ENCODE measurements at places on chromosomes 3 and 15. TPM values are rescaled to one million over a fixed set of nuclear protein-coding genes. Genes with fewer than 3 reads are reported as not detected.

Gene BCL6
- total RNA-seq: 6.2 TPM

Gene P2RY13
- not detected for total RNA-seq

GRCh38 chr3:173938159-173938558 is 540.6 kb downstream of the NLGN1 start:
- DNase-seq: no peak

- DNase-seq: peak; percentile 63
Measured at GRCh38 chr15:98547741-98548138, 100.6 kb upstream of the IGF1R start.

GRCh38 chr3:16881896-16882630 is 2.7 kb upstream of the PLCL2 start:
- DNase-seq: no peak

Gene RSRC1
- total RNA-seq: 20.8 TPM

GRCh38 chr15:88738796-88739195 is 64.4 kb upstream of the ACAN start:
- no peak for DNase-seq

DNA sequence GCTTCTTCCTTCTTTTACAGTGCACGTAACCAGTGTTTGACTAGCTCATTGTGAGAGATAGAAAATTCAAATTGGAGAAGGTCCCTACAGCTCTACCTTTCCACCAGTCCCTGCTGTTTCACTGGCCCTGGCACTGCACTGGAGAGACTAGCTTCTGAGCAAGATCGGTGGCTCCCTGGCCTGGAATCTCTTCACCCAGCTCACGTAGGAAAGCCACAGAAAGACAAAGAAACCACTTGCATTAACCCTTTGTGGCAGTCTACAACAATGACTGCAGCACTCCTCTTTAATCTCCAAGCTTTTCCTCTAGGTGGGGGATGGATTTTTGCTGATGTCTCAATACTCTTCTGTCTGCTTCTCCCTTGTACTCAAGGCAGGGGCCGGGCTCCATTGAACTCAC is 155.9 kb downstream of the PEX5L start:
- DNase-seq: no peak

Gene TYRO3
- total RNA-seq: 12.2 TPM

Gene FAM227B
- 2.8 TPM for total RNA-seq

GRCh38 chr15:38683382-38684242 is 119.0 kb upstream of the RASGRP1 start:
- DNase-seq: no peak

Gene CYP1A2
- 0.23 TPM for total RNA-seq

Gene LSAMP
- 0.16 TPM for total RNA-seq

DNA sequence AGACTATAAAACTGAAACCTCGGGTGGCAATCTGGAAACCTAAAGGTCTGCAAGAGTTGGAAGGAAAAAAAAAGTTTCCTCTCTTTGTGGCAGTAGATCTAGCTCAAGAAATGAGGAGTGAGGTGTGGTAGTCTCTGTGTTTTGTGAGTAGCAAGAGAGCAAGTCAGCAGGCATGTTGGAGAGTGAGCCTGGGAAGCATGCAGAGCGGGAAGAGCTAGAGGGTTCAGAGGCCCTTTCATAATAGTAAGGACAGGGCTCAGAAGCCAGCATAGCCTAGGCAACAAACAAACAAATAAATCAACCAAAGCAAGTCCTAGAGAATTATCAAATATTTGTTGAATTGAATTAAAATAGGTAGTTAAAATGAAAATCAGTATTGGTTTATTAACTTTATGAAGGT is 189.7 kb upstream of the CBLB start:
- no peak for DNase-seq

DNA sequence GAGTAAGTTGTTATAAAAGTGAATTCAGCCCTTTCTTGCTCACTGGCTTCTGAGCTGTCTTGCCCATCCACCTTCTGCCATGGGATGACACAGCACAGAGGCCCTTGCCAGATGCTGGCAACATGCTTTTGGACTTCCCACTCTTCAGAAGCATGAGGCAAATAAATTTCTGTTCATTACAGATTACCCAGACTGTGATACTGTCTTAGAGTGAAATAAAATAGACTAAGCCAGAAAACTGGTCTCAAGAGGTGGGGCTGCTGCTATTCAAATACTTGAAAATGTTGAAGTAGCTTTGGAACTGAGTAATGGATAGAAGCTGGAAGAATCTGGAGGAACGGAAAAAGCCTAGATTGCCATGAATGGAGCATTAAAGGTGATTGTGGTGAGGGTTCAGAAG is 170.4 kb downstream of the ZMAT3 start:
- peak; percentile 27 for DNase-seq

Gene SLC28A1
- not detected for total RNA-seq

Gene SKOR1
- total RNA-seq: not detected

All from MG63 (cell line).